ENCODE measurements at places on chromosomes 13 and 19. TPM values are rescaled to one million over a fixed set of nuclear protein-coding genes. Genes with fewer than 3 reads are reported as not detected.
A peak's percentile ranks its signal among the peaks of the same experiment; 100 is the strongest.

DNA sequence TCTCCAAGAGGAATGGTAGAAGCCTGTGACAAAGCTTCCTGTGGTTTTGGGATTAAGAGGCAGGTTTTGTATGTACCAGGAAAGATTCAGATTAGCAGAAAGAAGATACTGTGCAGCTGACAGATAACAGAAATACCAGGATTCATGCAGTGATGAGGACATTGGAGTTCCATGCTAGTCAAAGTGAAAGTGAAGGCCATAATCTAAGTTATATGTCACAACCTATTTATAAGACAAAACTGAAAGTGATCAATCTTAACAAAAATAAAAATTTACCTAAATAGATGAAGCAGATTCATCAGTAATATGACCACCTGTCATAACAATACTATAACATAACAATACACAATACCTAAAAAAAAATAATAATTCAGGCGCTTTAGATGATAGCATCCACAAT is 1305.2 kb upstream of the PCDH9 start:
- no peak for DNase-seq

- no peak for DNase-seq
These were observed 15.5 kb downstream of the SMARCA4 start for GRCh38 chr19:10976131-10976892.

Gene WDR88
- polyA plus RNA-seq: not detected

GRCh38 chr13:100274942-100275506 is 186.1 kb downstream of the PCCA start:
- DNase-seq: no peak

DNA sequence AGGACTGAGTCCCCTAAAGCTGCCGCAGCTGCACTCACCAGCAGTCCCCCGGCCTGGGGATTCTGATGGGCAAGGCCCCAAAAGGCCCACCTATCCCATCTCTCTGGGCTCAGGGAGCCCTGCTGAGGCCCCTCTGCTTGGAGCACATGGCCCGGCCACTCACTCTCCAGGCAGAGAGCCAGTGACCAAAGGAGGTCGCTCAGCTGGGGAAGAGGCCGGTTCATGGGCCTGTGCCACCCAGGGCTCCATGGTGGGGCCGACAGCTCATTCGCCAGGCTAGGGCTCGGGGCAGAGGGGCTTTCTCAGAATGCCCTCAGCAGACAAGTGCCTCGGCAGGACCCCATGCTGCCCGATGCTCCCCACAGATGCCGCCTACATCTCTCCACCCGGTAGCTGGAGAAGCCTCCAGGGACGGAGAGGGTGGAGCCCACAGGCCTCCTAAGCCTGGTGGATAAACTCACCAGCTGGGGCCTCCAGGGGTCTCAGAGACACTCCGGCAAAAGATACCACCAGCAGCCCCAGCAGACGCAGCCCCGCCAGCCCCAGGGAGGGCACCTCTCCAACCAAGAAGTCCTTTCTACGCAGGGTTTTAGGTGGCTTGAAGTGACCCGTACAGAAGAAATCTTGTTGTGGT is 54.4 kb downstream of the MLLT1 start:
- peak; percentile 38 for DNase-seq

DNA sequence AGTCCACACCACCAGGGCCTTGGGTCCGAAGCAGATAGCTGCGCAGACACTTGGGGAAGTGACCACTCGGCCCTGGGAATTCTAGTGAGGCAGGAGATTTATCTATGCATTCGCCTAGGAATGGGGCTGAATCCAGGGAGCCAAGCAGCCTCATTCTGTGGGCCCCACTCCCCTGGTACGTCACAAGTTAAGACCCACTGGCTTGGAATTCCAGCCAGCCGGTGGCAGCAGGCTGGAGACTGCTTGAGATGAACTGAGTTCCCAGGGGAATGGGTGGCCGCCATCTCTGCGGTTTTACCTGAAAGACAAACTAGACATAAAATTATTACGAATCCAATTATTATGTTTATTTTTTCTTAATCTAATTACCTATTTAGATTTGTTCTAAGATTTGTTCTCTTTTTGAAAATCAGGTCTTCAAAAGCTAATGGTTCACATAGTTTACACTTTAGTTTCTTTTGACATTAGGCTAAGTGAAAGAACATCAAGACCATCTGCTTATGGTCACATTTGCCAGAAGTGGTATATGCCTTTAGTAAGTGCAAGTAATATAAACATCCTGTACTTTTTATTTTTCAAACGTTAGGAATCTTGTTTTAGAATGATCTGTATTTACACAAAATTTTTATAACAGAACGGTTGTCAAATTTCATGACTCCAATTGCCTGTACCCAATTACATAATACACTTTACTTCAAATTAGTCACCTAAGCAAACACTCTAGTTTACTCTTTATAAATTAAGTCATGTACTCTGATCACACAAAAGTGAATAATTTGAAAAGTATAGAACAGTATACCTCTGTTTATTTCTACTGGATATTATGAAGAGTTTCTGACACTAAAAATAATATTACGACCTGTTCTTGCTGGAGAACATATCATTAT is 74.4 kb downstream of the SLITRK6 start:
- no peak for DNase-seq

DNA sequence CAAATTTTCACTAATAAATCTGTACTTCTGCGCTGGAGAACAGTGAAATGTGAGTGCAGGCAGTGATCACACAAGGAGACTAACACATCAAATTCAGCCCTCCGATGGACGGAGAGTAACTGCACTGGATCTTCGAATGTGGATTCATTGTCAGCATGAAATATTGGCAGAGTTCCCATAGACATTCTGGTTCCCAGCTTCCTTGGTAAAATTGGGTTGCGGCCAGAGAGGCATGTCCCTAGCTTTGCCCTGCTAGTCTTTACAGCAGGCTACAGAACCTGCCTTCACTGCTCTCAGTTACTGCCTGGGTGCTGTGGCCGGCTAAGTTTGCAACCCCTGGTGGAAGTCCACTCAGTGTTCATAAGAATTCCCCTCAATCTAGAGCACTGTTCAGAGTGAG is 32.3 kb upstream of the UQCRFS1 start:
- no peak for DNase-seq

DNA sequence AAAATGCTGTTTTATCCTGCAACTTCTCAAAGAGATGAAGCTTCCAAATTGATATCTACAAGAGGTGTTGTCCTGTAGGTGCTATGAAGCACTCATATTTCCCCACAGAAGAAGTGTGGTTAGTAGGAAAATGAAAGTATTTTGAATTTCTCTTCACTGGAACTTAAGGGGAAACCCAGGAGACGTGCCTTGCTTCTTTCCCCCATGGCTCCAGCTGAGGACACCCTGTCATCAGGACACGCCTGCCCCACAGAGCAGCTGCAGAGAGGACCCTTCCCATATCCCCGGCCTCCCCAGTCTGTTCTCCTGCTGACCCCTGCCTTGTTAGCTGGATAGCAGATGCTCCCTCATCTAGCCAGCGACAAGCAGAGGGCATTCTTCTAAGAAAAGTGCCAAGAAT is 371.3 kb downstream of the COG6 start:
- DNase-seq: no peak

Gene TMEM238
- not detected for polyA plus RNA-seq

- no peak for DNase-seq
These were observed 556.8 kb upstream of the SLITRK1 start for GRCh38 chr13:84439108-84439507.

GRCh38 chr13:106284358-106284757 is 251.1 kb downstream of the EFNB2 start:
- DNase-seq: no peak

DNA sequence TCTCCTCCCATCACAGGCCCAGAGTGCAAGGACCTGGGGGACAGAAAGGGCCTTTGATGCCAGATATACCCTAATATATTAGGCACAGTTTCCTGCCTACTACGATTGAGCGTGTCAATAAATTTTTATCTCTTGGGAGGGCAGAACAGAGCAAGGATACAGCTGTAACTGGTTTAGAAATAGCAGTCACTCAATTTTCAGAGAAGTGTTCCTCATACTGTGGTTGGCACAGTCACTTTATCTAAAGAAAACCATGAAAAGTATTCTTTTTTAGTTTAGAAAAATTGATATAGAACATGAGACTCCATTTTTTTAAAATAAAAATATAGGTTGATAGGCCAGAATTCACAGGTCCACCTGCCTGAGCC is 460 bp upstream of the ZNF155 start:
- DNase-seq: no peak

Gene KANK3
- 0.50 TPM for polyA plus RNA-seq

GRCh38 chr19:44814517-44814916 is 5.6 kb downstream of the BCAM start:
- no peak for DNase-seq

GRCh38 chr19:2608602-2608922 is 93.9 kb downstream of the GNG7 start:
- DNase-seq: no peak

DNA sequence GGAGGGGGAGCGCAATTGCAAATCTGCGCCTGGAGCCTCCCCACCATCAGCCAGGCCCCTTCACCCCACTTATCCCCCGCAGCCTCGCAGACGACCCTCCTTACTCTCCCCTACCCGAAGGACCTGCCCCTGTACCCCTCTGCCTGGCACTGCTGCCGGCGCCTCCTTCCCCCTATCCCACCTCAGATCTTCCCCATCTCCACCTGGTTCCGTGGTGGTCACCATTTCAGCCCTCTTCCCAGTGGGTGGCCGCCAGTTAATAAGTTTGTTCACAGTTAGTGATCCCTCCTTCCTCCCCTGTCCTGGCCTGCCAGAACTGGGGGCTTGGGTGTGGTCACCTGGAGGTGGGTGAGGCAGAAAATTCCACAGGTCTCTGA is 397 bp downstream of the SLC44A2 start:
- DNase-seq: no peak

Gene MYH14
- 4.8 TPM for polyA plus RNA-seq

Gene NCAN
- polyA plus RNA-seq: not detected

Gene ICAM5
- not detected for polyA plus RNA-seq

Gene COL4A1
- polyA plus RNA-seq: 73.3 TPM

- DNase-seq: no peak
These were observed 3.5 kb downstream of the JSRP1 start for GRCh38 chr19:2252797-2253105.

DNA sequence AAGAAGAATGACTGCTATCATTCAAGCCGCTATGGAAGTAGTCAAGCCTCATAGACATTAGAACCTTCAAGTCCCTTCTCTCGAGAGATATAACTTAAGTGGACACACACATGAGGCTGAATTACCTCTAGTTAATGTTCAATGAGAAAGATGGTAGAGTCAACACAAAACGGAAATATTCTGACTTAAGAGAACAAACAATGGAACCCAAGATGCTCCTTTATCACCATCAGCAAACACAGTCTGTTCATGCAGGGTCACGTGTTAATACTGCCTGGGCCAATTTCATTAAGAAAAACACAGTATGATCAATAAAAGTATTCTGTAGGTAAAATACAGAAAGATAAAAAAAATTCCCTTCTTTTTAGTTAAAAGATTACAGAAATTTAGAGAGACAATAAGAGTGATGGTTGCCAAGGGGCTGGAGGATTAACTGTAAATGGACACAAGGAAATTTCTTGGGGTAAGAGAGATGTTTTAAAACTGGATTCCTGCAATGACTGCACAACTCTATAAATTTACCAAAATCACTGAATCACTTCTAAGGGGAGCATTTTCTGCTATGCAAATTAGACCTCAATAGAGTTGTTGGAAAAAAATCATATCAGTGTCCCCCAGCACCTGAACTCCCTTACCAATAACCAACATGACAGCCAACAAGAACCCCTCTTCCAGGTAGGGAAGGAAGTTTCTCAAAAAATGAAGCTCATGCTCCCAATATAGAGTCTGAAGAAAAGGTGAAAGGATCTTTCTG is 256.6 kb downstream of the ABCC4 start:
- no peak for DNase-seq

Gene ZNF681
- not detected for polyA plus RNA-seq

DNA sequence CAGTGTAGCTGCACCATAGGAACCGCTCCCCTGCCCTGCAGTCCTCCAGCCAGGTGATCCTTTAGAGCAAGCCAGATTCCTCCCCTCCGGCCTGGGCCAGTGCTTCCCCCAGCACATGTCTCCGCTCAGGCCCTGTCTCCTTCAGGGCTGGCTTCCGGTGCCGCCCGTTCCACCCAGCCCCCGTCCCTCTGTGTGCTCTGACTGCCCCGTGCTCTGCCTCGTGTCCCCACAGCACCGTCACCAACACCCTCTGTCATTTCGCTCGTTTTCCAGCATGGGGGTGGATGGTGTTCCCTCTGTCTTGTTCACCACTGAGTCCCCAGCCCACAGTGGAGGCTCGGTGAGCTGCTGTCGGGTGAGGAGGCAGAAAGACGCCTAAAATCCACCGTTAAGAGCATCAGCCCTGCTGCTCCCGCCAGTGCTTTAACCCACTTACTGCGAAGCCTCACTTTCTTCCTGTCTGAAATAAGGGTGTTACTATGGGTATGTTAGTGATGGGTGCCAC is 54.5 kb downstream of the TSSK6 start:
- DNase-seq: peak; percentile 81

Gene DPF1
- not detected for polyA plus RNA-seq

DNA sequence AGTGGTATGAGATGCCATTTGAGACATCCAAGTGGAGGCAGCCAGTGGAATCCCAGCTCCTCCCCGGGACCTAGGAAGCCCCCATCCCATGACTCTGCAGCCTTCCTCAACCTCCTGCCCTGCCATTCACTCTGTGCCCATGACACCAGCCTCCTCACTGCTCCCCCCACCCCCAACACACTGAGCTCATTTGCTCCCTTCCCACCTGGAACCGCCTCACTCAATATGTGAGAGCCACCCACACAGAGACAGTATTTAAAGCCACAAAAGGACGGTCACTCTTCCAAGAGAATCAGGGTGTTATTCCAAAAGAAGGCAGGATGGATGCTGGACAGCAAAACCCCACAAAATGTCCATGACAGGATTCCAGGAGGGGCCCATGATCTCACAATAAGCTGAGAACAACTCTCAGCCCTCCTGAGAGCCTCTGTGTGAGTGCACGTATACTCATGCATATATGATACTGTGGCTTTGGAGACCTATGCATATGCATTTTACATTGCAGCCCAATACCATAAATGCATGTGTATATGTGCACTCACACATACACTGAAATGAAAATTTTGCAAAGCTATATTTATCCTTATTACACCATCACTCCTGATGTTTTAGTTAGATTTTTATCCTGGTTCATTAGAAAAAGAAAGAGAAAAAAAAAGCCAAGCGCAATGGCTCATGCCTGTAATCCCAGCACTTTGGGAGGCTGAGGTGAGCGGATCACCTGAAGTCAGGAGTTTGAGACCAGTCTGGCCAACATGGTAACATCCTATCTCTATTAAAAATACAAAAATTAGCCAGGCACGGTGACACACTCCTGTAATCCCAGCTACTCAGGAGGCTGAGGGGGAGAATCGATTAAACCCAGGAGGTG is 10.8 kb upstream of the RANBP3 start:
- no peak for DNase-seq

- no peak for DNase-seq
These were observed 104.2 kb upstream of the IPO5 start for GRCh38 chr13:97849305-97849704.

GRCh38 chr13:113729187-113730019 is 29.6 kb upstream of the TMEM255B start:
- peak; percentile 45 for DNase-seq

Gene VPS36
- 20.4 TPM for polyA plus RNA-seq

Gene MYO16
- not detected for polyA plus RNA-seq

Gene CCDC194
- not detected for polyA plus RNA-seq

Gene KLF1
- not detected for polyA plus RNA-seq

Measured in aorta (tissue), 5 donors.